Kidney (tissue), 22 donors: ENCODE measurements at places on chromosomes 11 and 22. TPM values are rescaled to one million over a fixed set of nuclear protein-coding genes. Genes with fewer than 3 reads are reported as not detected.

GRCh38 chr11:70333261-70333660 lies 62.8 kb downstream of the PPFIA1 start:
- H3K4me3 ChIP-seq: no peak overlapping the region
- H3K27me3 ChIP-seq: no peaks in the 10 kb centered on the region
- no peak for DNase-seq
- H3K4me1 ChIP-seq: no peaks in the 10 kb centered on the region
- H3K27ac ChIP-seq: no peak overlapping the region
- H3K36me3 ChIP-seq: peaks cover 51% of the 10 kb centered on the region

The TBCEL gene
- total RNA-seq: 41.8 TPM

GRCh38 chr22:32533265-32534111 lies 58.9 kb downstream of the FBXO7 start:
- DNase-seq: no peak
- peak overlapping the region; percentile 89 for H3K27ac ChIP-seq
- peaks cover 36% of the 10 kb centered on the region for H3K4me1 ChIP-seq
- no peaks in the 10 kb centered on the region for H3K36me3 ChIP-seq
- no peak overlapping the region for H3K4me3 ChIP-seq
- no peaks in the 10 kb centered on the region for H3K27me3 ChIP-seq

The KIF18A gene
- 0.50 TPM for total RNA-seq

GRCh38 chr22:19969141-19969928 lies 27.7 kb upstream of the TXNRD2 start:
- H3K4me3 ChIP-seq: no peak overlapping the region
- H3K36me3 ChIP-seq: no peaks in the 10 kb centered on the region
- H3K4me1 ChIP-seq: no peaks in the 10 kb centered on the region

- H3K27ac ChIP-seq: no peak overlapping the region
- DNase-seq: no peak
- no peaks in the 10 kb centered on the region for H3K36me3 ChIP-seq
- no peaks in the 10 kb centered on the region for H3K27me3 ChIP-seq
- no peak overlapping the region for H3K4me3 ChIP-seq
- H3K4me1 ChIP-seq: no peaks in the 10 kb centered on the region
Observed at GRCh38 chr11:24556693-24557092, 59.8 kb downstream of the LUZP2 start.

- H3K36me3 ChIP-seq: peaks cover 7% of the 10 kb centered on the region
- H3K27me3 ChIP-seq: no peaks in the 10 kb centered on the region
- no peak for DNase-seq
Observed at GRCh38 chr22:20569059-20570058, 61.9 kb downstream of the MED15 start.

DNA sequence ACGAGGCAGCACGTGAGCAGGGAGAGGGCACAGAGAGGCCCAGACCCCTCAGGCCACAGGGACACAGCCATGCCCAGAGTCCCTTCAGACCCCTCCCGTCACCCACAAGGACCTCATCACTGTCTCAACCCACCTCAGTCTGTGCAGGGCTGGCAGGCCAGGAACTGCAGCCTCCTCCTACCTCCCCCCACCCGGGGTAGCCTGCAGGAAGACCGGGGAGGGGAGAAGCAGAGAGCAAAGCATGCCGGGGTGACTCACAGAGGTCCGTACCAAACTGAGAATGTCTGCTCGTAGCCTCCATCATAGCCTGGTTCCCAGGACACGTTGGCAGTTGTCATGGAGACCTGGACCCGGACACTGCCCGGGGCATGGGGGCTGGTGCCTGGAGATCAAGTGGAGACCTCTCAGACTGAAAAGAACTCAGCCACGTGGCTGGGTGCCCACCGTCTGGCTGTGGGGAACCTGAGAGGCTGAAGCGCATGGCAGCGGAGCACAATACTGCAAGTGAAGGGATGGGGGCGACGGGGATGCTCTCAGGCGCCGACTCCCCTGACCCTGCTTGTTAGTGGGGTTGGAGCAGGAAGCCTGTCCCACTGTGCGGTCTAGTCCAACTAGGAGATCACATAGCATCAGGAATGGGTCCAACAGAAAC lies 27.2 kb downstream of the IGSF9B start:
- no peak overlapping the region for H3K27ac ChIP-seq
- H3K4me3 ChIP-seq: no peak overlapping the region
- no peaks in the 10 kb centered on the region for H3K36me3 ChIP-seq
- DNase-seq: no peak
- H3K27me3 ChIP-seq: no peaks in the 10 kb centered on the region

DNA sequence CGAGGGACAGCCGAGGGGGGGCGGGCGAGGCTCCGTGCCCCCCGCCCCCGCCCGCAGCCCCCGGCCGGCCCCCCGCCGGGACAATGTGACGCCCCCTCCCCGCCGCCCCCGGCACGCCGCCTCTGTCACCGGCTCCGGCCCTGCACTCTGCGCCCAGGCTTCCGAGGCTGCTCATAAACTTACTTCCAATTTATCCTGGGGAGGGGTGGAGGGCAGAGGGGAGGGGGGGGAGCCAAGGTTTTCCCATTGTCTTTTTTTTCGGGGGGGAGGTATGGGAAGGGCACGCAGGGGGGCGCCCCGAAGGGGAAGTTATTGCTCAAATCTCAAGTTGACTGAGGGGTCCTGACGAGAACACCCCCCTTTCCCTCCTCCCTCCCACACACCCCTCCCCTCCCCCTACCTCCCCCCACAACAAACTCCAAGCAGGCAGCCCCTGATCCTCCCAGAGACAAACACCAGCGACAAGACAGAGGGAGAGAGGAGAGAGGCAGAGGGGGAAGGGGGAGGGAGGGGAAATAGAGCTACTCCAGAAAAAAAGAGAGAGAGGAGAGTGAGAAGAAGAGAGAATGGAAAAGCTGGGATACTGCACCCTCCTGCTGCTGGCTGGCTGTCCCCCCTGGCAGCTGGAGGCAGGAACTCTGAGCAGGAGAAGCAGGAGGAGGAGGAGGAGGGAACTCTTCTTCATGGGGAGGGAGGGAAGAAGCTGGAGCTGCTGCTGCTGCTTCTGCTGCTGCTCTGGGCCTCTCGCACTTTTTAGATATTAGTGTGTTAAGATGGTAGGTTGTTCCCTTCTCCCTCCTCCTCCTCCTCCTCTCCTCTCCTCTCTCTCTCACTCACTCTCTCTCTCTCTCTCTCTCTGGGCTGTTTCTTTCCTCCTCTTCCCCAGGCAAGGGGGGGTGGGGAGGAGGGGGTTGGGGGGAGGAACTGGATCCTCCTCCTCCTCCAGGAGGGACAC lies 631 bp downstream of the PHF21A start:
- H3K36me3 ChIP-seq: no peaks in the 10 kb centered on the region
- H3K27ac ChIP-seq: peak overlapping the region; percentile 87
- no peaks in the 10 kb centered on the region for H3K27me3 ChIP-seq
- peak; percentile 88 for DNase-seq
- H3K4me1 ChIP-seq: no peaks in the 10 kb centered on the region
- H3K4me3 ChIP-seq: peak overlapping the region; percentile 61

The CHADL gene
- total RNA-seq: 2.7 TPM
